ENCODE measurements at places on chromosomes 6 and 20. TPM values are rescaled to one million over a fixed set of nuclear protein-coding genes. Genes with fewer than 3 reads are reported as not detected.

The MAFB gene
- 25.7 TPM for total RNA-seq

The SEL1L2 gene
- not detected for total RNA-seq

The CAGE1 gene
- total RNA-seq: not detected

The RAET1G gene
- total RNA-seq: 5.8 TPM

The TTLL9 gene
- total RNA-seq: not detected

The BPIFA1 gene
- total RNA-seq: not detected

The PRICKLE4 gene
- 3.6 TPM for total RNA-seq

The WFDC12 gene
- total RNA-seq: not detected

All from suprapubic skin (tissue), 4 donors.